Hematopoietic multipotent progenitor cell treated with erythropoietin and hydrocortisone succinate and interleukin-3 and kit ligand, for 8 days (in vitro differentiated cells): ENCODE measurements at places on chromosomes 7 and 10.

DNA sequence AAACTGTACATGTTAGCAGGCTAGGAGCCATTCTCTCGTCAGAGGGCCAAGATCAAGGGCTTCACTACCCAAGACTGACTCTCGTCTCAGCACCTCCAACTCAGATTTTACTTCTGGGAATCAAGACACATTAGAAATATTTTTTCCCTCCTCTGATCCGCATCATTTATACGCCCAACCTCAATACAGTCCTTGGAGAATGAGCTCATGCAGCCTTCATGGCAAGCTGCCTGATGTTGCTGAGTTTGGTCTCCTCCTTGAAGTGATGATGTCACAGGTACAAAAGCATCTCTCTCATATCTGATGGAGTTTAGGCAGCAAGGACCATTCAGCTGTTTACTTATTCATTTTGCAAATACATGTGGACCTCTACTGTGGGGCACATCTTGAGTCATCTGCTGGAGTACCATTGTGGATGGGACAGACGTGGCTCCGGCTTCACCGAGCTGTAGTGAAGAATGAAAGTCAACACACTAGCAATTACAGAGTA lies 114.0 kb downstream of the BMPER start:
- no peak for DNase-seq

DNA sequence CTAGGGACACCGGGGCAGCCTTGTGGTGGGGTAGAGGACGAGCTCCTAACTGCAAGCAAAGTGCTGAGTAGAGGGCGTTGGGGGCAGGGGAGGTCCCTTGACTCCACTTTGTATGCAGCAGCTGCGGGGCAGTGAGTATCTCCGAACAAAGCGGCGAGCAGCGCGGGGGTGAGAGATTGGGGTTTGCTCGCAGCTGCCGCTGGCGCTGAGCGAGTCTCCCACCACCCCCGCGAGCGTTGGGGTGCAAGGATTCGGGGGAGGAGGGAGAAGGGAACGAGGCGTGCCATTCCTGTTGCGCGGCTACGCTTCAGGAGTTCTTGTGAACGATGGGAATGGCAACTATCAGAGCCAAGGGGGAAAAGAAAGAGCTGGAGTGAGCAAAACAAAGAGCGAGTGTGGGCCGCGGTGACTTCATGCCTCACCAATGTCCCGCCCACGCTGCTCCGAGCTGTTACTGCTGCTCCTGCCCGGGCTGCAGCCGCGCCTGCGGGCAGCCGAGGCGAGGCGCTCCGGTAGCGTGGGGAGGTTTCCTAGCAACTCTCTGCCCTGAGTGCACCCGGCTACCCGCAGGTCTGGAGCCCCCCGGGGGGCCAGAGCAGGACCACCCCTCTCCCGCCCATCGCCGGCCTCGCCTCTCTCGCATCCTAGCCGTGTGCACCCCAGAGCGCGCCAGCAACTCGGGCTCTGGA lies at the start of gene ITGB8:
Gene ITGB8 (plus strand): TSS at position 662 of the 689 bp plus-strand sequence. CDS start 907 bp downstream, outside the sequence.
- peak; percentile 37 for DNase-seq

- DNase-seq: no peak
Measured at GRCh38 chr10:110561292-110561691, 6.2 kb upstream of the SMC3 start.

DNA sequence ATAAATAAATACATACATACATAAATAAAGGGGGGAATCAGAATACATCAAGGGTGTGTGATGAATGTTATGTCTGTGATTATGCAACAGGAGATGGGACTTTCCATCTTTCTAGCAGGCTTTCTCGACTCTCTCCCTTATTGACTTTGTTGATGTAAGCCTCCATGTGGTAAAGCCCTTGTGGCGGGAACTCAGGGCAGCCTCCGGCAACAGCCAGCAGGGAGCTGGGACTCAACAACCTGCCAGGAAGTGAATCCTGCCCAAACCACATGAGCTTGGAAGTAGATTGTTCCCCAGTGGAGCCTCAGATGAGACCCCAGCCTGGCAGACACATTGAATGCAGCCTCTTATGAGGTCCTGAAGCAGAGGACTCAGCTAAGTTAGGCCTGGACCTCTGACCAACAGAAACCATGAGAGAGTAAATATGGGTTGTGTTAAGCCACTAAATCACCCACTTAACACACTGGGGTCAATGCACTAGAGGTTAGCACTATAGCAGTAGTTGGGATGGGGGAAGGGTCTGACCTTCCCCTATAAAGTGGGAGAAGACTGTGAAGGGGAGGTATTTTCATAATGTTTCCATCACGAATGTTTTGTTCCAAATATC lies 104.0 kb downstream of the JCAD start:
- DNase-seq: no peak

GRCh38 chr7:28052933-28053332 lies 127.7 kb downstream of the JAZF1 start:
- DNase-seq: no peak

- DNase-seq: peak; percentile 29
Measured at GRCh38 chr10:22259280-22259679, 41.5 kb upstream of the EBLN1 start.

GRCh38 chr7:127678947-127679346 lies 27.0 kb downstream of the SND1 start:
- DNase-seq: no peak

- no peak for DNase-seq
Measured at GRCh38 chr10:24156686-24157085, 52.3 kb upstream of the KIAA1217 start.

- no peak for DNase-seq
Measured at GRCh38 chr7:42939457-42940240, 7.5 kb downstream of the MRPL32 start.

DNA sequence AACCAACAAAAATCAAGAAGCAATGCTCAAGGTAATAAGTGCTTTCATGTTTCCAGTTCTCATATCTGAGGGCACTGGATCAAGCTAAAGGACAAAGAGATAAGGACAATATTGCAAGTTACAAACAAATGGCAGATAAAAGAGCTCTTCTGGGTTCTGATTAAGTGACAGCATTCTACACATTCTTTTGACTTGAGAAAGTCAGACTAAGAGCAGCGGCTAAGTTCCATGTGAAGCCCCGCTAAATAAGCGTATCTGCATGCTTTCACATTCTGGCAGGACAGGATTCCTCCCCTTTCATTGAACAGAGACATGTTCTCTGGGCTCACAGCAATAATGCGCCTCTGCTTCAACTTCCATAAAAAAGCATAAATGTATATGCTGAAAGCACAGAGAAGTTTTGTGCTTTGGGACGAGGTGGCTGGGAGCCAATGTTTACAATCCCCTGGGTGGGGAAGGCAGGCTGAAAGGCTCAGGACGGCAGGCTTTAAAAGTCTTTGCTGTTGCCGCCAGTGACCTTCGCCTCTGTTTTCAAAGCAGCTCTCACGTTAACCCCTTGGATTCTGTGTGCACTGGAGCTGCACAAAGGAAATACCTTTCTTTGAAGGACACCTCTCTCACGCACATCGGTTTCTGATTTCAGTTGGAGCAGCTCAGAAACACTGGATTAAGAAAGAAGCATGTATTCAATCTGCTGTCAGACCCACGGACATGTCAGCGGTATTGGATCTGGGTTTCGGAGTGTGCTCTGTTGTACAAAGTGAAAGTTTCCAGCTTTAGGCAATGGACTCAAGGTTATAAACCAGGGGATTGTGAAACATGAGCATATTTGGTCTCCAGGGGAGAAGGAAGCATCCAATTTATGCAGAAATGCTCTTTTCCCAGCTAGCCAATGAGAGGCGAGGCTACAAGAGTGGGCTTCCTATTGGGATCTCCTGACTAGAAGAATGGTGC lies 105.4 kb upstream of the FAM133B start:
- DNase-seq: peak; percentile 63

DNA sequence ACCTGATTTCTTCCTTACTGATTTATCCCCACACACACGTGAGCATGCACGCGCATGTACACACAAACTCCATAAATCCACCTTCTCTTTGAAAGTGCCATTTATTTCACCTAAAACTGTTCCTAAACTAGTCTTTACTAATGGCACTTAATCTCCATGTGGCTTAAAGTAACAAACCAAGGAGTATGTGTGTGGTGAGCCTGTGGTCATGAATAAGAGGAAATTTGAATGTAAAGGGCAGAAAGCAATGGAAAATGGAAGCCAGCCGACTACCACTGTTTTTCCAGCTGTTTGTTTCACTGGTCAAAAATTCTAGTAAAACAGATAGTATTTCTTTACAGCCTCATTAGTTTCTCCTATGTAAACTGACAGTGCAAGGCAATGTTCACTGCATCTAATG lies 23.8 kb downstream of the SEMA3C start:
- DNase-seq: no peak

GRCh38 chr7:134691546-134692343 lies 45.1 kb downstream of the BPGM start:
- no peak for DNase-seq

DNA sequence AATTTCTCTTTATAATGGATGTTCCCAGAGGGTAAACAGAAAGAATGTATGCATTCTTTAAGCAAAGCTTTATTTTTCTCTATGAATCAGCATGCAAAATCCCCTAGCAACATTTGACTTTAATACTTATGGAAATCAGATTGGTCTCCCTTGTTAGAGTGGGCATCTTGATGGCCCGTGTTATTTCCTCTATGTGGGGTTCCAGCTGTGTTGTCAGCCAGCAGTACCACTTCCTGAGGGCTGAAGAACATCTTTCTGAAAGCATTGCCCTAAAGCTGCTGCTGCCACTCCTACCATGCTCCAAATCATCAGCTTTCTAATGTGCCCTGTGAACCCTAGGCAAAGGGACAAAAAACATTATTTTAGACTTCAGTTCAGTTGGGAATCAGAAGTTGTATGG lies 70.4 kb upstream of the HECTD2 start:
- DNase-seq: no peak

GRCh38 chr10:1627945-1628344 lies 109.4 kb downstream of the ADARB2 start:
- DNase-seq: no peak

DNA sequence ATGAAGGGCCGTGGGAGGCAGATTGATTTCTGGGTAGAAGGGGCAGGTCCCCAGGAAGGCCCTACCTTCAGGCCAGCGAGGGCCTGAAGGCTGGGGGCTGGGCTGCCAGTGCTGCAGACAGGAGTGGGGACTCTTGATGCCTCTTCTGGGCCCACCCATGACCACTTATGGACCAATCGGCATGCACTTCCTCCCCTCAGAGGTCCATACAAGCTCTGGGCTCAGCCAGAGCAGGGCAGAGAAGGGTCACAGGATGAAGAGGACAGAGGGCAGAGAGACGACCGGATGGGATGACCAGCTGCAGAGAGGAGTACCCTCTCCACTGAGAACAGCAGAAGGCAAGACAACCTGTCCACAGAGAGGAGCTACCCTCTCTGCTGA lies 120.1 kb downstream of the DYNC2I1 start:
- peak; percentile 12 for DNase-seq

GRCh38 chr7:27242154-27242553 lies 448 bp upstream of the EVX1 start:
- DNase-seq: no peak

- peak; percentile 48 for DNase-seq
Measured at GRCh38 chr7:95723583-95724180, 48.7 kb upstream of the DYNC1I1 start.

- no peak for DNase-seq
Measured at GRCh38 chr7:80134115-80134535, 506 bp upstream of the GNAI1 start.

- DNase-seq: no peak
Measured at GRCh38 chr7:18874880-18875279, 242.6 kb downstream of the TWIST1 start.

DNA sequence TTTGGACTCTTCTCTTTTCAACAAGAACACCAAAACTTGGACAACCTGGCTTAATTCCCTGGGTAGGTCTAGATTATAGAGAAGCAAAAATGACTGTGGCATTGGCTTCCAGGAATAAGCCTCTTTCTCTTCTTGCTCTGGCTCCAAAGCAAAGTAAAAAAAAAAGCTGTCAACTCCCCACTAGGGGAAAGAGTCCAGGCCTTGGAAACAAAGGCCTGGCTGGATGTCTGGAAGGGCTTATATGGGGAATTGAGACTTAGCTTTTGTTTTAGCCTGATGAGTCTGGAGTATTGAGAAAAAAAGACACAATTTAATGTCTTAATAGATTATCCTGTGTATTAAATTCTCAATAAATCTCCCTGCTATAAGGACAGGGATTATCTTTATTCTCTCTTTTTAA lies 300.6 kb downstream of the SORCS3 start:
- DNase-seq: no peak

GRCh38 chr7:101743241-101743994 lies 74.0 kb upstream of the CUX1 start:
- peak; percentile 92 for DNase-seq

DNA sequence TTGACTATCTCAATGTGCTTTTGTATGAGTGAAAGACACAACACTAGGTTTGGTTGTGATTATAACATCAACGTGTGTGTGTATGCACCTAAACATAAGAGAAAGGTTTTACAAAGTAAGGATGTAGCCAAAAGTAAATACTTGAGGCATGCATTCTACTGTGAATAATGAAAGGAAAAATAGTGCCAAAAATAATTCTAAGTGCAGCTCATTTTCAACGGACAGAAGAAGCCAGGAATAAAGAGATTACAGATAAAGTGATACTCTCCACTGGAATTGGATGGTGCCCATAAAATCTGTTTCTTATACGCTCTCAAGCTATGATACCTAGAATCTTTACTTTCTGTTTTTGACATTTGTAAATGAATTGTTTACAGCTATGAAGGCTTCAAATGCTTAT lies 135.0 kb upstream of the TMEM72 start:
- DNase-seq: no peak

DNA sequence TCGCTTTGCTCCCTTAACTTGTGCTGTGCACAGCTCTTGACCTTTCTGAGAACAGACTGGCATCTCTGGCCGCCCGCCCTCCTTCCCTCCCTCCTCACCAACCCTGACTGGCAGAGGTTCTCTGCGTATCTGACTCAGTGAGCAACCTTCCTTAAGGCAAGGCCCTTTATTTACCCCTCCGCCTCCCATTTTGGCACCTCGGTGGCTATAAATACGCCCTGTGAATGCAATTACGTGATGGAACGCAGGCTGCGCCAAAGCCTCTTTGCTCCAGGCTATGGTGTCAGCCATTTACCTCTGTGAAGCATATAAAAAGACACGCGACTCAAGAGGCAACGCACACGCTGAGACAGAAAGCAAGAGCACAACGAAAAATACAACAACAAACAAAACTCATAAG lies 764.3 kb downstream of the SUGCT start:
- no peak for DNase-seq

GRCh38 chr10:74542077-74542476 lies 284.3 kb upstream of the KAT6B start:
- no peak for DNase-seq

GRCh38 chr10:26438534-26439341 lies 597 bp downstream of the APBB1IP start:
- peak; percentile 67 for DNase-seq

GRCh38 chr7:158299607-158300006 lies 288.0 kb downstream of the PTPRN2 start:
- DNase-seq: no peak

DNA sequence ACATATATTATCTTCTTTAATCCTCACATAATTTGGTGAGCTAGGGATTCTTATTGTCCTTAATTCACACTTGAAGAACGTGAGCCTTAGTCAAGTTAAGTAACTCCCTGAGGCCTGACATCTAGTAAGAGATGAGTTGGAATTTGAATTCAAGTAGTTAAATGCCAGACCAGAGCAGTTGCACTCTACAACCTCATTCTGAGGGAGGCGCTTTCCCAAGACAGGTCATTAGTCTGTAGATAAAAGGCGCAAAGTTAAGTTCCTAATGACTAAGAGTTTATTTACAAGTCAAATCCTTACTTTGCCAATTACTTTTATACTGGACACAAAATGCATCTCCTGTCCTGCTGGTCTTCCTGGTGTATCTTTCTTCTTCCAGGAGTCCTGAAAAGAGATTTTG lies 3.6 kb upstream of the EXOC6 start:
- DNase-seq: peak; percentile 54

GRCh38 chr10:63042256-63042655 lies 90.9 kb upstream of the NRBF2 start:
- DNase-seq: no peak

- no peak for DNase-seq
Measured at GRCh38 chr7:116957874-116958273, 4.6 kb downstream of the ST7 start.
